ENCODE measurements at places on chromosomes 4 and X.

DNA sequence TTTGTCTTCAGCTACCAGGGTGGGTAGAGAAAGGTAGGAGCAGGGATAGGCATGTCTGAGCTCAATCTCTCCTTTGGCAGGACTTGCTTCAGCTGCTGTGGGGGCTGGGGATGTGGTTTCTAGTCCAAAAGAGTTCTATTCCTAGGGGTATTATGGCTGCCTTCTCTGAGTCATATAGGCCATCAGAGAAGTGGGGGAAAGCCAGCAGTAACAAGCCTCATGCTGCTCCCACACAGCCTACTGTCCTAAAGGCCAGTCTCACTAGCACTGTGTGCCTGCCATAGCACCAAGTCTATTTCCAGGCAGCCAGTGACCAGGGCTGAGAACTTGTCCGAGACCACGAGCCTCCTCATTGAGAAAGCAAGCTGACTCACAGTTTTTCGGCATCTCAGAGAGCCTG lies 270.6 kb downstream of the DCAF12L2 start:
- no peak for DNase-seq

- DNase-seq: no peak
These were observed 141.1 kb downstream of the MAML3 start for GRCh38 chr4:140012688-140013486.

DNA sequence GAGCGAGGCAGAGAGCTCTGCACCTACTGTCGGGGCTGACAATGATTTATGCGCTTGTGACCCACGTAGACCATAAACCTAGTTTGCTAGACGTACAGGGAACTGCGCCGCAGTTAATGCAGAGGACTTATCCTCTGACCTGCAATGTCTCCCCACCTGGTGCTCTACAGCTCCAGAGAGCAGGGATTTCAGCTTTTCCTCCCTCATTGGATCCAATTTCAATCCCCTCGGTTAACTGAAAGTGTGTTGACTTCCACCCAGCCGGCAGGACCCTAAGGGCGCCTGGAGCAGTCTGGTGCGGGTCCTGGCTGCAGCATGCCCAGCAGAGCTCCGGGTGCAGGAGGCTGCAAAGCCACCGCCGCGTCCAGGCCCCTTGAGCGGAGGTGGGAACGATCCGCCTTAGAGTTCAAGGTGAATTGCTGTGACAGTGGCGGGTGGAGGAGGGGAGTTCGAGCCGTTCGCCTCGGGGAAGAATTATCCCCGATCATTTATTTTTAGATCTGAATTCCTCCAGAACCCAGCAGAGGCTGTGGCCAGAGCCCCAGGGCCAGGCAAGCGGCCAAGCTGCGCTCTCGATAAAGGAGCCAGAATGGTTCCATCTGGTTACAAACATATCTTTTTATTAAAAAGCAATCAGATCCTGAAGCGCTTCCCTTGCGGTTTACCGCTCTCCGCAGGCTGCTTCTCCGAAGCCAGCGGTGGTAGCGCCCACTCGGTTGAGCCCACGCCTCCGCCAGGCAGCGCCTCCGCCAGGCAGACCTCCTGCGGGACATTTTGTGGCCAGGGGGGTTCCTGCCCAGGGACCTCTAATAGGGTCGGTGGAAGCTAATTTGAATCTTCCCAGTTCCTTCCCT lies 66.0 kb downstream of the FBXO8 start:
- DNase-seq: no peak

DNA sequence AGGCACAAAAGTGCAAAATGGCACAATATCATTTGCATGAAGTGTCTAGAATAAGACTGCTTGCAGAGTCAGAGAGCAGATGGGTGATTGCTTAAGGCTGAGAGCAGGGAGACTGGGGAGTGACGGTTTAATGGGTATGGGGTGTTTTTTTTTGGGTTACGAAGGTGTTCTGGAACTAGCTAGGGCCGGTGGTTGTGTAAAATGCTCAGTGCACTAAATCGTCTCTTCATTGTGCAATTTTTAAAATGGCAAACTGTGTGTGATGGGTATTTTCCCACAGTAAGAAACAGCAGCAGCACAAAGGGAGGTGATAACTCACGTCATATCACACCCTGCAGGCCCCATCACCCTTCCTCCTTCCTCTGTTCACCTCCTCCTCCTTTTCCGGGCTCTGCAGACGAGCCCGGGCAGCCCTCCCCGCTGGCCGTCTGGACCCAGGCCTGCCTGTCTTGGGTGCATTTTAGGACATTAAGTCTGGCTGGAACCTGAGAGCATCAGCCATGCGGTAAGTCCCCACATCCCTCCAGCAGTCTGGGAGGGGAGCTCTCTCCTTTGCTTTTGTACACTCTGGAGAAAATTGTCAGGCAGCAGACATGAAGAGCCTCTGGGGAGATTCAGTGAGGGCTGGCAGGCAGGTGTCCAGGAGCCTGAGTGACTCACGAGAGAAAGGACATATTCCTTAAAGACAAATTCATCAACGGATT lies 42.7 kb downstream of the ASMT start:
- DNase-seq: no peak

Measured in posterior cingulate gyrus (tissue), 11 donors.